HEK293T (cell line): ENCODE measurements at places on chromosomes 2 and 18.

DNA sequence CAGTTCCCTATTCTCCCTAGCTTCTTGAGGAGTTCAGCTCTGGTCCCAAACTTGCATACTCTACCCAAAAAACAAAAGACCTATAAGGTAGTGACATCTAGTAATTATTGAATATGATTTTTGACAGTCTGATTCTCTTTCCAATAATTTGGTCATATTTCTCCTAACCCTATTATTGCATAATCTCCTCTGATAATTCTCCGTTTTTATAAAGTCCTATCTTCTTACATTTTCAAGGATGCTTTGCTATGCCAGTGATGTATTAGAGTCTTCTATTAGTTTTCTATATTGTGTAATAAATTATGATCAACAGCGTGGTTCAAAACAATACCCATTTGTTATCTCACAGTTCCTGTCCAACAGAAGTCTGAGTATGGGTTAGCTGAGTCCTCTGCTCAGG is 426.3 kb downstream of the BCL11A start:
- no peak for DNase-seq

DNA sequence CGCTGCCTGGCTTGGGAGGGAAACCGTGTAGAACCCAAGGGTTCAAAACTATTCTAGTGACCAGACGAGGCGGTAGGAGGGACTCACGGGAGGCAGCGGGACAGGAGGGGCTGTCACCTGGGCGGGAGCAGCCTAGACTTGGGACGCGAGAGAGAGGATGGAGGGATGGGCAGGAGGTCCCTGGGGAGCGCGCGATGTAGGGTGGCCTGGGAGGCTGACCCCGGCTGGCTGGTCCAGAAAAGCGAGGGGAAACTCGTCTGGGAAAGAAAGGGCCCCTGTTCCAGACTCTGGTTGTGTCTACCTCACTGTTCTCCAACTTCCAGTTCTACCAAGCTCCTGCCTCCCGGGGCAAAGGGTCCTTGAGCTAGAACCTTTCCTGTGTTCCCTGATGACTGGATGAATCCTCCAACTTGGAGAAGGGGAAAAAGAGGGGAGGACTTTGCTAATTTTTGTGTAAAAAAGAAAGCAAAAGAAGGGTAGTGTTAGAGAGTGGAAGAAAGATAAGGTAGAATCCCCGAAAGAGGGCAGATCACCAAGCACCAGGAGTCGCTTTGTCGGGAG is 1.4 kb downstream of the DOK6 start:
- no peak for DNase-seq

DNA sequence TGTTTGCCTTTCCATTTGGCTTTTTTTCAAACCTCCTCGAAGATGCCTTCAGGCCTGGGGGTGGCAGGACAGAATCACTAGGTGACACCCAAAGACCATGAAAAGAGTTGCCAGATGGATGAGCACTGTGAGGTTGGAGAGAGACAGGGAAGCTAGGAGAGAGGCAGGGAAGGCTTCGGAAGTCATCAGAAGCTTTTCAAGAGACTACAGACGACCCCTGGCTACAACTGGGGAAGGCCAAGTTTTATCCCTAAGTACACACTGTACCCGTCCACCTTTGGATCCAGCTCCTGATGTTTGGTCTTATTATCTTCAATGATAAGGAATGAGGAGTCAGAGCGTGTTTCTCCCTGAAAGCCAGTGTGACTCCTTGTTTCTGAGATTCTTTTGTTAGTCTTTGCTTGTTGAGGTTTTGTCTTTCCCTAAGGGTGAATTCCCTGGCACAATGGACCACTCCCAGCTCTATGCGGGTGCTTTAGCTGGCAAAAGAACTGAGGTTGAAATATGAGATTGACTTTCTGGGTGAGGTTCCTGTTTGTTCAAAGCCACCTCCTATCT is 33.4 kb upstream of the SLC9A2 start:
- DNase-seq: no peak

DNA sequence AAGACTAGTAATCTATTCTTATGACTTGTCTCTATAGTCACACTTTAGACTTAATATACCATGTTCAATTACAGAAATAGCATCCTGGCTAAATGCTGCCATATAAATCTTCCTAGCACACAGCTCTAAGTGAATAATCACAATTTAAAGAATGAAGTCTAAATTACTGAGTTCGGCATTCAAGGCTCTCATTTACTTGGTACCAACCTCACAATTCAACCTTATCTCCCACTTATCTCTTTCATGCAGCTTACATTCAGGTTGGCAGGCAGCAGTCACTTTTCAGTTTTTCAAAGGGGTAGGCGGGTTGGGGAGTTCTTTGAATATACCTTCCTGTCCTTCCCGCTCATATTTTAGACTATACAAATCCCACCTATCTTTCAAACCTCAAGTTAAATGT is 1.5 kb downstream of the MMADHC start:
- no peak for DNase-seq

DNA sequence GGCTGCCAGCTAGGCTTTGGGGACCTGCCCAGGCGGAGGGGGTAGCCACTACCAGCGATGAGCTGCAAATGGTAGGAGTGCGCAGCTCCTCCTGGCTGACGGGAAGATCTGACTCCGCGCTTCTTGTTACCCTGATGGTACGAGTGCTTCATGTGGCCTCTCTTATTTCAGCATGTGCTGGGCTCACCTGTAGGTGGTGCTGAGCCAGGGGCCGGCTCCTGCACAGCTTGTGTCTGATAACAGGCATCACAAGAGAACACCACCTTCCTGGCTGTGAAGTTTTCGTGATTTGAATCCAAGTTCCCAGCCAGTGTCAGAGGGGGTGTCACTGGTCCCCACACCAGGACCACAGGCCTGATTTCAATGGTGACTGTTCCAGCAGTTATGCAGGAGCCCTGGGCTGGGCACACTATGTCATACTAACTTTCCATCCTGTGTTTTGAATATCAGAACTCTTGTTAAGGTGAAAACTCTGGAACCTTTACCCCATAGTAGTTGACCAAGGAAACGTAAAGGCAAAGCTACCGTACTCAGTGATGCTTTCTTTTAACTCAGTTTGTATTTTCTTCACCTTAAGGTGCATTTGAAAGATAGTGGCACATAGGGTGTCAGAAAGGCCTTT is 28.0 kb downstream of the APCDD1 start:
- DNase-seq: no peak

GRCh38 chr2:45688479-45689298 is 37.2 kb downstream of the PRKCE start:
- DNase-seq: no peak

DNA sequence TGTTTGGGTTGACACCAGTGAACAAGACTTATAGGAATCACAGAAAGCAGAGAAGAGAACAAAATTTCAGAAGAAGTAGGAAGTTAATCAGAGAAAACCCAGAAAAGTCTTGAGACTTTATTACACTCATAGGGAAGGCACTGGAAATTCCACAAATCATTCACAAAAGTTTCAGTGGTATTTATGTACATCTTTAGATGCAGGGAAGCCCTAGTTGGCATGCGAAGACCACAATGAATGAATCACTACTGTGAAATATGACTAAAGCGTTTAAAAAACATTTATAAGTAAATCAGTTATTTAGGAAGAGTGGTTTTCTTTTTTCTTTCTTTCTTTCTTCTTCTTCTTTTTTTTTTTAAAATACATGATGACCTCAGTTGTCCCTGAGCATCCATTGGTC is 105.1 kb downstream of the NUP35 start:
- no peak for DNase-seq
